ENCODE measurements at places on chromosomes 2 and 18.

- no peak for DNase-seq
Measured at GRCh38 chr2:169761251-169761969, 27.8 kb downstream of the KLHL23 start.

DNA sequence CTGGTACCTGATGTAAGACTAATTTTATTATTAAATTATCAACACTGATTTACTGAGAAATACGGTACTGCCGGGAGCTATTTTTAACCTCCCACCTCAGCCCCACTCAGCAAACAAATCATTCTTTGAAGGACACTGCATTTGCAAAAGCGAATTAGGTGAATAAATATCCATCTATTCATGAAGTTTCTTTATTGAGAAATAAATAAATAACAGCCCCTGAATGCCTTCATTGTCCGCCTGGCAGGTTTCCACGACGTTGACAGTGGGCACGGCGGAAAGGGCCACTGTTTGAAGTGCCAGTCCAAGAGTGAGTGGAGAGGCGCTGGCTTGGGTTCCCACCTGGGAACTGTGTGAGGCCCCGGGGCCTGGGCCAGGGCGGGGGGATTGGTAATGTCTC is 15.7 kb downstream of the C1QL2 start:
- no peak for DNase-seq

DNA sequence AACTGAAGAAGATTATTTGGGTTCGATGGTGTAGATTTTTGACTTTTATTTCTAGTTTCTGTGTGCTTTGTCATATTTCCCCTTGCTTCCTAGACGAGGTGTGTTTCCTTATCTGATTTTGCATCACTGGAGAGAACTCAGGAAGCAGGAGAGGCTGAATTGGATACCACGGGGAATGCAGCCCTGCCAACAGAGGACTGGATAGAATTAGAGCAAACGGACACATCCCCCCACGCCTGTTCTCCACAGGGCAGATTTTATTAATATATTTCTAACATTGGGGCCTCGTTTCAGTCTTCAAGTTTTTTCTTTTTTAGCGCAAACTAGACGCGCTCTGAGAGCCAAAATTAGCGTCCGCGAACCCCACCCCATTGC is 678 bp upstream of the VAPA start:
- no peak for DNase-seq

- no peak for DNase-seq
Measured at GRCh38 chr2:154555710-154556109, 142.8 kb upstream of the KCNJ3 start.

DNA sequence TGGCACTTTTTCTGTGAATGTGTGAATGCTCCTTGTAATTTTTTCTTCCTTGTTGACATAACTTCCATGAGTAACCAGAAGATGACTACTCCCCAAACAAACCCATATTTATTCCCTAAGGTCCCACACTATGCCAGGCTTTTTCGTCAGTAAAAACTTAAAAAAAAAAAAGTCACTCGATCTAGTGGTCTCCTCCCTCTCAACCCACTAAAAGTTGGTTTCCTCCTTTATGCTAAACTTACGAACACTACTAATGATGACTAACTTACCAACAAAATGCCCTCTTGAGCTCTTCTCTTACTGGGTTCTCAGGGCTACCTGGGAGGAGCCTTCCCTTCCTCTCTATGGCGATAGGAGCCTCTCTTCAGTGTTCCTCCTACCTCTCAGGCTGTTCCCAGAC is 18.2 kb downstream of the ACVR1 start:
- DNase-seq, result peak; percentile 60

DNA sequence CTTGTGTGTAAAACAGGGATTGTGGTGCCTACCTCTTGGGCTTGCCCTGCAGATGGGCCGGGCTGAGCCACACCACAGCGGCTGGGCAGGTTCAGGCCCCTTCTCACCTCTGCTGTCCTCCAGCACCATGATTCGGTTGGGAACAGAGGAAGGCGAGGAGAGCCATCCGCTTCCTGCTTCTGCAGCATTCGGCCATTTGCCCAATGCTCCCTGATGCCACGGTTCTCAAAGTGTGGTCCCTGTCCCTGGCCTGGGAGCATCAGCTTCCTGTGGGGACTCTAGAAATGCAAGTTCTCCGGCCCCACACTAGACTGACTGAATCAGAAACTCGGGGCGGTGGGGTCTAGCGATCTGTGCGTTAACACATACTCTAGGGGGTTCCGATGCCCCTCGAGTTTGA is 65.1 kb downstream of the RRM2 start:
- DNase-seq, result no peak

GRCh38 chr18:2686349-2686968 is 30.9 kb downstream of the SMCHD1 start:
- DNase-seq, result no peak

DNA sequence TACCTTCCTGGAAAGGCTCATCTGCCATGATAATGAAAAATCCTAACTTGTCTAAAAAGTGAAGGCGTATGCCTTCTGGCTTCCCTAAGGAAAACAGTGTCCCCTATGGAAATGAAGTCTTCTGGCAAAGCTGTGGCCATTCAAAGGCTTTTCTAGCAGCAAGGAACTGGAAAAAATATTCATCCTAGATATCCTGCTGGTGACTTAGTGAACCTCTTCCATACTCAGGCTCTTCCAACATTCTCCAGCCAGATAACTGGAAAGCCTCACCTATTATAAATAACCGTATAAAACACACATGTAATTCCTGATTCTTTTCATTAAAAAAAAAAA is 84.7 kb downstream of the RBMS1 start:
- no peak for DNase-seq

- no peak for DNase-seq
Measured at GRCh38 chr2:30190637-30191036, 40.7 kb upstream of the LBH start.

GRCh38 chr2:61670591-61671501 is 132.7 kb upstream of the XPO1 start:
- DNase-seq, result peak; percentile 38

GRCh38 chr2:179044500-179044899 is 5.4 kb downstream of the CCDC141 start:
- no peak for DNase-seq

GRCh38 chr2:109166811-109167210 is 37.8 kb downstream of the SH3RF3 start:
- DNase-seq, result no peak

DNA sequence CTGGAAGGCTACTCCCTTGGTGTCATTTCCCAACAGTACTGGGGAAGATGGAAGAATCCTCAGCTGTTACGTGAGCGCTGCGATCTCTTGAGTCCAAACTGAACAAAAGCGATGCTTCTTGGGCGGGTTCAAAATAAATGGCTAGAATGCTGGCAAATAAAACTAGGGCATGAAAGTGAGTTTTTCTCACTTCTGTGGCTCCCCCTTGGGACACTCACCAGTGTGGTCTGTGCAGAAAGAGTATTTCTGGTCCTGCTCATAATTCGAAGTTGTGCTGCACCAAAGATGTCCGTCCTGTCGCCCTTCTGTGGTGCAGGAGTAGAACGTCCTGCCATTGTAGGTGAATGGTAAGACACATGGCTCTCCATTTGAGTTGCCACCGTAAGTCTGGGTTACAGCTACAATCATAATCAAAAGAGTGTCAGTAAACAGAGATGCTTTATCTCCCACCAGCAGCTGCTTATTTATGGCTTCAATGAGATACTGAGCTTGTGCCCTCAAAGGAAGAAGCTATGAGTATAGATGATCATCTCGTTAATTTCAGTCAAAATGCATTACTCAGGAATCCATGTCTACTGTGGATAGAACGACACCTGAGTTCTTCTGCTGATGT is 11.8 kb downstream of the FN1 start:
- no peak for DNase-seq

DNA sequence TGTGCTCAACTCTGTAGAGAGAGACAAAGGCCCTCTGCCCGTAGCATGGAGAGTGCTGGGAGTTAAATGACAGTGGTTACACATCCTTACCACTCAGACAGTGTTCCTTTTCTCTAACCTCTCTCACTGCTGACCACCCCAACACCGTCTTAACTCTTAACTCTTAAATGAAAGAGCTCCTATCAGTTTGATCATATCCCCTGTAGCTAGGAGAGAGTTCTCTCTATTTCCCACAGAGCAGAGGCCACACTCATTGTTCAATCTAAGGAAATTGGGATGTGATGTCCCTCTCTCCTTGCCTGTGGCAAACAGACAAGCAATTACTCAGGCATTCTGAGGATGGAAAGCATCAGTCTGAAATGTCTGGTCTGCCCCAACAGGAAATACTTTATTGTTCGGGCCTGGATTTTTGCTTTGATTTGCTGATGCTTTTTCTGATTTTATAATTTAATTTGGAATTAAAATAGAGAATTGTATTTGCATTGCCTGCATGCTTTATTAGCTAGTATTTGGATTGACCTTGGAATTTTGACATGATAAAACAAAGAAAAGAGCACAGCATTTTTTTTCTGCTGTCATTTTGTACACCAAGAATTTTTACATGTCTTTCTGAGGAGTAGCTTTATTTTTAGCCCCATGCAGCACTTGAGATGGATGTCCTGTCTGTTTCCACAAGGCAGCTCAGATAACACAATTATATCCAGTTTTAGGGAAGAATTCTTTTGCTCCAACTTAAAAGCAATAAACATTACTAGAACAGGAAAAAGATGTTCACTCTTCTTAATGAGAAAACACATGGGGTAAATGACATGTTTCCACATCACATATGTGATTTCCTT is 27.7 kb upstream of the IER3IP1 start:
- DNase-seq, result no peak

- DNase-seq, result no peak
Measured at GRCh38 chr2:158138255-158138654, 36.6 kb downstream of the UPP2 start.

- DNase-seq, result peak; percentile 56
Measured at GRCh38 chr18:59249199-59249774, 24.0 kb downstream of the RAX start.

DNA sequence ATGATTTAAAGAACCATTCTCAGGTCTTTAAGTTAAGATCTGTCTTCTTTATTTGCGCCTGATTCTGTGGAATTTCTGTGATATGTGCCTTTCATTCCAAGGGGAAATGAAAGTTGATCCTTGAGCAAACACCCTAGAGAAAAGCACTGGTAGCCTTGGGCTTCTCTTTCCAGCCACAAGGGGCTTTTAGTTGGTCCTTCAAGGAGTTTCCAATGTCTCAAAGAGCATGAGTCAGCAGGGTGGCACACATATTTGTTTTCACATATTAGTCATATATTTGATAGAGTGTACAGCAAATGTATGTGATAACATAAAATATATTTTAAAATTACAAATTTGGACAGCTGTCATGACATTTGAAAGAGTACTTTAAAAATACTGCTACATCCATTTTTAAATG is 339.5 kb downstream of the TXNL1 start:
- peak; percentile 54 for DNase-seq

DNA sequence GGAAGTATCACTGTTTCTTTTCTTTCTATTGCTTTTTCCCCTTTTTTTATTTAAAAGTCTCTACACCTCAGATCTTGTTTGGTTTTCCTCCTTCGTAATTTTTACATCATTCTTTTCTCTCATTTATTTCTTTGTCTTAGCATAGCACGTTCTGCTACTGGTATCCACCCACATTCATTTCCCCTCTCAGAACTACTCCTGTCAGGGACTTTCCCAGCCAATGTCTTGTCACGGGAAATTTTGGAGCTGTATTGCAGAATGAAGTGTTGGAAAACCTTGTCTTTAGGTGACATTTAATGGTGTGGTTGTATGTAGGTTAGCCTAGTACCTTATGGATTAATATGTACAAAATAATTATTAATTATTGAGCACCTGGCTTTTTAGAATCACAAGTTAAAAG is 34.0 kb downstream of the TTLL4 start:
- no peak for DNase-seq

DNA sequence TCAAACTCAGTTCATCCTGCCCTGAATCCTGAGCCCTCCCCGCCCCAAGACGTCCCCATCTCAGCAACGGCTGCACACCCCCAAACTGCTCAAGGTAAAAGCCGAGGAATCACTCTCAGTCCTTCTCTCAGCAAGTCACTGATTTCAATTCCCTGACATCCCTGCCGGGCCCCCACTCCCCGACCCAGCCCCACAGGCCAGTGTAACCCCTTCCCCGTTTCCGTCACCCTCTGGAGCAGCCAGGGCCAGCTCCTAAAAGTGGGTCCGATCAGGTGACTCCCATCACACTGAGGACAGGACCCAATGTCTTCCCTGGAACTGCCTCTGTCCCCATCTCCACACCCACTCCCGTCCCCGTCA is 20.5 kb downstream of the SNORC start:
- no peak for DNase-seq

- peak; percentile 77 for DNase-seq
Measured at GRCh38 chr18:926946-927345, 22.3 kb downstream of the ADCYAP1 start.

GRCh38 chr18:45997700-45998151 is 30.6 kb upstream of the EPG5 start:
- DNase-seq, result no peak

DNA sequence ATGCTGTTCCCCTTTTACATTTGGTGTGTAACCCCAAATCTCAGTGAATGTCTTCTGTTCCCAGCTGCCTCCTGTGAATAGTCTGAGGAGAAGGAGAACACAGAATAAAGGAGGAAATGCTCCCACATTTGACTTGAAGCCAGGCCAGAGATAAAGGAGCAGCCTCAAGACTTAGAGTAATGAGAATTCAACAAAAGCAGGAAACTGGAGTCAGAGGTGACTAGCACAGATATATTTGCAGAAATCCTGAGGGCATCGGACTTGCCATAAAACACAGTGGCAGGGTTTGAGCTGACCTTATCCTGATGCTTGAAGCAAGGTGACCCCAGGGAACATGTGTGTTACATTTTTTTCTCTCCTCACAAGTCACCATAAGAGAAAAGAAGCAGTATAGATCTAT is 291.4 kb upstream of the RND3 start:
- DNase-seq, result no peak

- no peak for DNase-seq
Measured at GRCh38 chr2:36366491-36367120, 11.0 kb downstream of the CRIM1 start.

DNA sequence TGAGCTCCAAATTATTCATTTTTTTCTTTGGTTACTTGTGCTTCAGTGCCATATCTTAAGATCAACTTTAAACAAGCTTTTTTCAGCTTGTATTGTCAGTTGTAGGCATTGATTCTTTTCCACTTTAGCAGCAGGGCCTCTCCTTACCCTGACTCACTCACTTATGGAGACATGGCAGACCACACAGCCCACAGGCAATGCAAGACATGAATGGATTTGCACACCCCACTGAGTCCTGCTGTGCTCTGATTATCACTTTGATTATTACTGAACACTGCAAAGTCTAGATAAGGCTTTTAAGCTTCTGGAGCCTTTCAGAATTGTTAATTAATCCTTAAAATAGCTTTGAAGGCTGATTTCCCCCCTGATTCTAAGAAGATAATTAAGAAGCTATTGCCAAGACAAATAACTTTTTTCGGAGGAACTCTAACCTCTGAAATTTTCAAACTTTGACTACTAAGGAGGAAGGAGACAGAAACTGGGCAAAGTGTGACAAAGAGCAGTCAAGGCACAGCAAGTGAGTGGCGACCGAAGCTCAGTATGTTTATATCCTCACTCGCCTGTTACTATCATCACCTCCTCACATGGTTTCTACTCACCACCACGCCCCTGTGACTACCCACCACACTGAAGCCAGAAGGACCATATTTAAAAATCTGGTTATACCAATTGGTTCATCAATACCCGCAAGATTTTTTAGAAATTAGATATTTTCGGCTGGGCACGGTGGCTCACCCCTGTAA is 43.3 kb downstream of the CACNB4 start:
- peak; percentile 15 for DNase-seq

GRCh38 chr18:31884020-31884419 is 58.9 kb downstream of the TRAPPC8 start:
- DNase-seq, result no peak

Measured in A172 (cell line).